Tibial nerve (tissue), 4 donors: ENCODE measurements at places on chromosomes 5 and 9.

DNA sequence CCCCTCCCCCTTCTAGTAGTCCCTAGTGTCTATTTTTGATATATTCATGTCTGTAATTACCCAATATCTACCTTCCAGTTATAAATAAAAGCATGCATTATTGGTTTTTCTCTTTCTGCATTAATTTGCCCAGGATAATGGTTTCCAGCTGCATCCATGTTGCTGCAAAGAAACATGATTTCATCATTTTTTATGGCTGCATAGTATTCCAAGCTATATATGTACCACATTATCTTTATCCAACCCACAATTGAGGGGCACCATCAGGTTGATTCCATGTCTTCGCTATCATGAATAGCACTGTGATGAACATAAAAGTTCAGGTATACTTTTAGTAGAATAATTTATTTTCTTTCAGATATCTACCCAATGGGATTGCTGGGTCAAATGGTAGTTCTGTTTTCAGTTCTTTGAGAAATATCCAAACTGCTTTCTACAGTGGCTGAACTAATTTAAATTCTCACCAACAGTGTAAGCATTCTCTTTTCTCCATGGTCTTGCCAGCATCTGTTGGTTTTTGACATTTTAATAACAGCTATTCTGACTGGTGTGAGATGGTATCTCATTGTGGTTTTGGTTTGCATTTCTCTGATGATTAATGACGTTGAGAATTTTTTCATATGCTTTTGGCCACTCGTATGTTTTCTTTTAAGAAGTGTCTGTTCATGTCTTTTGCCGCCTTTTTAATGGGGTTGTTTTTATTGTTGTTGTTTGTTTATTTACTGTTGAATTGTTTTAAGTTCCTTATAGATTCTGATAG, 746.1 kb upstream of the MEF2C start:
- DNase-seq, result no peak
- H3K27ac ChIP-seq, result no peak overlapping the region
- no peaks in the 10 kb centered on the region for H3K4me1 ChIP-seq
- no peaks in the 10 kb centered on the region for H3K27me3 ChIP-seq
- no peaks in the 10 kb centered on the region for H3K36me3 ChIP-seq
- H3K4me3 ChIP-seq, result no peak overlapping the region

- DNase-seq, result no peak
- H3K4me3 ChIP-seq, result no peak overlapping the region
- no peaks in the 10 kb centered on the region for H3K36me3 ChIP-seq
- no peaks in the 10 kb centered on the region for H3K27me3 ChIP-seq
These were observed 4.3 kb upstream of the ITGA1 start for GRCh38 chr5:52783226-52783959.

GRCh38 chr5:10124287-10124686, 125.4 kb downstream of the ATPSCKMT start:
- no peak for DNase-seq
- no peaks in the 10 kb centered on the region for H3K36me3 ChIP-seq
- no peaks in the 10 kb centered on the region for H3K4me1 ChIP-seq
- no peaks in the 10 kb centered on the region for H3K27me3 ChIP-seq
- no peak overlapping the region for H3K27ac ChIP-seq
- H3K4me3 ChIP-seq, result no peak overlapping the region

DNA sequence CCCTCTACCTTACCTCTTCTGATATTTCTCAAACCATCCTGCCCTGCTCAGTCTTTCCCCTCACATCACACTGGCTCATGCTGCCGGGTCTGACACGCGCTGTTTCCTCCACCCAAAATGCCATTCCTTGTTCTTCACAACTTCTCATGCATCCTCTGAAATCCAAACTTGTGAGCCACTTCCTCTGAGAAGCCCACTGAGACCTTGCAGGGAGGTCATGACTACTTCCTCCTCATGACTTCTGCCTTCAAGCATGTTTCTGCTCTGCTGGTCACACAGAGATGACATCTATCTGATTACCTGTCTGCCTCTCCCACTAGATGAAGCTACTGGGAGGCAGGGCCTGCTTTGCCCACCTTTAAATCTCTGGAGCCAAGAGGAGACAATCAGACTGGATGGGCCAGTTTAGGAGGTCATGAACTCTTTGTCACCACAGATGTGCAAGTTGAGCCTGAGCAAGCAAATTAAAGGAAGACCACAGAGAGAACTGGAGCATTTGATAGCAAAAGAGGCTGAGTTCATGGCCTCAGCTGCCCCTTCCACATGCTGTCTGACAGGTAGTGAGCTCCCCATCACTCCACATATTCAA, 119.8 kb upstream of the TBC1D2 start:
- DNase-seq, result no peak
- H3K4me1 ChIP-seq, result no peaks in the 10 kb centered on the region
- H3K27ac ChIP-seq, result no peak overlapping the region

DNA sequence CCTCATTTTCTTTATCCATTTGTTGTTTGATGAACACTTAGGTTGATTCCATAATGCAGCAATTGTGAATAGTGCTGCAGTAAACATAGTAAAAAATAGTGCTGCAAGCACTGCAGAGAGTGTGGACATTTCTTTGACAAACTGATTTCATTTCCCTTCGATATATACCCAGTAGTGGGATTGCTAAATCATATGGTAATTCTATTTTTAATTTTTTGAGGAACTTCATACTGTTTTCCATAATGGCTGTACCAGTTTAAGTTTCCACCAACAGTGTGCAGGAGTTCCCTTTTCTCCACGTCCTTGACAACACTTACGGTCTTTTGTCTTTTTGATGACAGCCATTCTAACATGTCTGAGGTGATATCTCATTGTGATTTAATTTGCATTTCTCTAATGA, 138.2 kb upstream of the PLPPR1 start:
- H3K4me3 ChIP-seq, result no peak overlapping the region
- no peaks in the 10 kb centered on the region for H3K27me3 ChIP-seq
- H3K4me1 ChIP-seq, result no peaks in the 10 kb centered on the region
- no peak overlapping the region for H3K27ac ChIP-seq
- DNase-seq, result no peak

- no peaks in the 10 kb centered on the region for H3K36me3 ChIP-seq
- no peak for DNase-seq
- H3K27ac ChIP-seq, result no peak overlapping the region
These were observed 116.6 kb downstream of the ESM1 start for GRCh38 chr5:54868511-54869483.

- H3K36me3 ChIP-seq, result peaks cover 42% of the 10 kb centered on the region
- H3K27ac ChIP-seq, result peak overlapping the region; percentile 62
- no peak overlapping the region for H3K4me3 ChIP-seq
- peaks cover 41% of the 10 kb centered on the region for H3K4me1 ChIP-seq
- H3K27me3 ChIP-seq, result no peaks in the 10 kb centered on the region
These were observed 12.2 kb downstream of the TRAF1 start for GRCh38 chr9:120914396-120914795.

DNA sequence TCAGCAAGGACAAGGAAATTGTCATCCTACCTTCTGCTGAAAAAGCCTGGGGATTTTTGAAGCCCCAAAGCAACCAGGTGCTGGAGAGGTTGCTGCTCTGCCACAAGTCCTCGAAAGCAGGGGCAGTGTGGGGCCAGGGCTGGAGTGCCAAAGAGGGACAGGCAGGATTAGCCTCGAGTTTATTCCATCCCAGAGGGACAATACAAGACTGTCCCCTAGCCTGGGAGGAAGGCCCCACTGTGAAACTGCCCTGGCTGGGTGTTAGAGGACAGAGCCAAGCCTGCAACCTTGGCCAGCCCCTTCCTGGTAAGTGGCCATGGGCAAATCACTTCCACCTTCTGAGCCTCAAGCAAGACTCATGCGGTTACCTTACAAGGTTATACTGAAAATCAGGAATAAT, 55.1 kb downstream of the WHRN start:
- DNase-seq, result no peak
- H3K36me3 ChIP-seq, result no peaks in the 10 kb centered on the region
- no peak overlapping the region for H3K4me3 ChIP-seq
- H3K4me1 ChIP-seq, result no peaks in the 10 kb centered on the region
- H3K27me3 ChIP-seq, result no peaks in the 10 kb centered on the region

DNA sequence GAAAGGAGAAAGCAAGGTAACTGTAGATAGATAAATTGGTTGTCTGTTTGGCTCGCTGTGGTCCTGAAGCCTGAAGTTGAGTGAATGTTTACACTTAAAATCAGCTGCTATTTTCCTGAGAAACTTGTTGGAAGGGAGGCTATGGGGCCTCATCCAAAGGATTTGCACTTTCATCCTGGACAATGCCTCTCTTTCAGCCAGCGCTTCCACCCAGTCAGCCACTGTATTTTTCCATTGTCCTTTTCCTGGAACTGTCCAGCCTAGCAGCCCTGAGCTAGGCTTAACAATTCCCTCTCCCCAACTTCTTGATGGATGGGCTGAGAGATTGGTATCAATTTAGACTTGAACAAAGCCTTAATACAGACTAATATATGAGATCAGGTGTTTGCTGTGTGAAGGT, 429.2 kb downstream of the DMAC1 start:
- no peak overlapping the region for H3K27ac ChIP-seq
- H3K4me3 ChIP-seq, result no peak overlapping the region
- no peaks in the 10 kb centered on the region for H3K27me3 ChIP-seq
- H3K36me3 ChIP-seq, result no peaks in the 10 kb centered on the region
- peaks cover 26% of the 10 kb centered on the region for H3K4me1 ChIP-seq

DNA sequence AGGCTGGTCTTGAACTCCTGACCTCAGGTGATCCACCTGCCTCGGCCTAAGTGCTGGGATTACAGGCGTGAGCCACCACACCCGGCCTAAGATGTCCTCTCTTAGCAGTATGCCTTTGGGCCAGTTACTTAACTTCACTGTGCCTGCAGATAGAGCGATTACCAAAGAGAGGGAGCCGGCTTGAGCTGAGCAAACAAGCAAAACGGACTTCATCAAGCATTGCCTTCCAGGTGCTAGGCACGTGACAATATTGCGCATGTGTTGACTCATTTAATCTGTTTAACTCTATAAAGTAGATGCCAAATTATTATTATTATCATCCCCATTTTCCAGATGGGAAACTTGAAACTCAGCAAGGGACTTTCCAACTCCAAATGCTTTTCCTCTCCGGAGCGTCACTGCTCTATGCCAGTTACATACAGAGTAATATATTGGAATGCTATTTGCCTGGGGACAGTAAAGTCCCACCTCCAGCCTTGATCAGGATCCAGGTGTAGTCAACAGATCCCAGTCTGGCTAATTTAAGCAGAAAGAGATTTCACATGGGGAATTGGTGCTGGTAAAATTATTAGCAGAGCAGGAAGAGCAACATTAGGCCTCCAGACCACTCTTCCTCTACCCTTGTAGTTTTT, 5.6 kb upstream of the C9orf152 start:
- no peak for DNase-seq
- no peaks in the 10 kb centered on the region for H3K27me3 ChIP-seq
- H3K36me3 ChIP-seq, result no peaks in the 10 kb centered on the region
- no peak overlapping the region for H3K27ac ChIP-seq
- peaks cover 3% of the 10 kb centered on the region for H3K4me1 ChIP-seq
- no peak overlapping the region for H3K4me3 ChIP-seq

DNA sequence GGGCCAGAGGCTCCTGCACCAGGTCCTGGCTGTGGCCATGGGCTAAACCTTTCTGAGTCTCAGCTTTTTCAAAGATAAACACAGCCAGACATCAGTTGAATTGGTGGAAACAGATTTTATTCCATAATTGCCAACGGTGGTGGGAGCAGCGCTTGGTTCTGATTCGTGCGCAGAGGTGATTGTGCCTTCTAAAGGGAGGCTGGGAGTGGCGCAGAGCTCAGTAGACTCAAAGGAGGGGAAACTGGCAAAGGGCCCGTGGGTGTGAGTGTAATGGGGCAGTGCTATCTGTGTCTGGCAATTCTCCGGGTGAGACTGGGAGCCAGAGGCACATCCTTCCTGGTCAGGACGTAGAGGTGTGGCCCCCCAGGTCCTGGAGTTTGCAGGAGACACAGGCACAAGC, 169.4 kb upstream of the PPP1R26 start:
- no peak overlapping the region for H3K27ac ChIP-seq
- H3K36me3 ChIP-seq, result no peaks in the 10 kb centered on the region
- H3K27me3 ChIP-seq, result peaks cover 12% of the 10 kb centered on the region
- H3K4me3 ChIP-seq, result no peak overlapping the region

- H3K27me3 ChIP-seq, result no peaks in the 10 kb centered on the region
- DNase-seq, result no peak
- no peak overlapping the region for H3K4me3 ChIP-seq
- H3K27ac ChIP-seq, result no peak overlapping the region
These were observed 4.7 kb downstream of the URM1 start for GRCh38 chr9:128375865-128376264.

- H3K27me3 ChIP-seq, result no peaks in the 10 kb centered on the region
- H3K27ac ChIP-seq, result no peak overlapping the region
- H3K36me3 ChIP-seq, result no peaks in the 10 kb centered on the region
- H3K4me3 ChIP-seq, result no peak overlapping the region
These were observed 399.3 kb upstream of the CDH9 start for GRCh38 chr5:27437594-27438200.

DNA sequence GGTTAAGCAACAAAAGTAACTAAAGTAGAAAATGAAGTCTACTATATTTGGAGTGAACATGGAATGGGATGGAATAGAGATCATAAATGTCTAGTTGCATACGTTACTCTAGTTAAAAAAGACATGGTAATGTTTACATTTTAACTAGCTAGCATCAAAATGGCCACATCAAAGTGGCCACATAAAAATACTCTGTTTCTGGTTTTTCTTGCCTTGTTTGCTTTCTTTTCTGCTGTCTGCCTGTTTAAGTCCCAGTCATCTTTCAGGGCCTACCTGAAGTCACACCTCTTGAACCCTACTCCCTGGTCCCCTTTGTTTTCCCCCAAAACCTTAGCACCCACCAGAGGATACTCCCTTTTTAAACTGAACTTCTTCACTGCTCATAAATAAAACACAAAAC, 6.4 kb upstream of the KIF2A start:
- H3K27me3 ChIP-seq, result no peaks in the 10 kb centered on the region
- H3K4me1 ChIP-seq, result no peaks in the 10 kb centered on the region
- H3K4me3 ChIP-seq, result no peak overlapping the region
- H3K27ac ChIP-seq, result no peak overlapping the region

- DNase-seq, result no peak
- H3K4me1 ChIP-seq, result peaks cover 8% of the 10 kb centered on the region
- no peak overlapping the region for H3K27ac ChIP-seq
- no peak overlapping the region for H3K4me3 ChIP-seq
- no peaks in the 10 kb centered on the region for H3K27me3 ChIP-seq
- no peaks in the 10 kb centered on the region for H3K36me3 ChIP-seq
These were observed 107.9 kb downstream of the DCP2 start for GRCh38 chr5:113084402-113085083.
